ENCODE measurements at places on chromosomes 6 and 20.
A peak's percentile ranks its signal among the peaks of the same experiment; 100 is the strongest.

GRCh38 chr6:106411056-106411455, 50.5 kb downstream of the CRYBG1 start:
- no peak for DNase-seq

- no peak for DNase-seq
These were observed 155.0 kb upstream of the SUPT3H start for GRCh38 chr6:45532721-45533210.

DNA sequence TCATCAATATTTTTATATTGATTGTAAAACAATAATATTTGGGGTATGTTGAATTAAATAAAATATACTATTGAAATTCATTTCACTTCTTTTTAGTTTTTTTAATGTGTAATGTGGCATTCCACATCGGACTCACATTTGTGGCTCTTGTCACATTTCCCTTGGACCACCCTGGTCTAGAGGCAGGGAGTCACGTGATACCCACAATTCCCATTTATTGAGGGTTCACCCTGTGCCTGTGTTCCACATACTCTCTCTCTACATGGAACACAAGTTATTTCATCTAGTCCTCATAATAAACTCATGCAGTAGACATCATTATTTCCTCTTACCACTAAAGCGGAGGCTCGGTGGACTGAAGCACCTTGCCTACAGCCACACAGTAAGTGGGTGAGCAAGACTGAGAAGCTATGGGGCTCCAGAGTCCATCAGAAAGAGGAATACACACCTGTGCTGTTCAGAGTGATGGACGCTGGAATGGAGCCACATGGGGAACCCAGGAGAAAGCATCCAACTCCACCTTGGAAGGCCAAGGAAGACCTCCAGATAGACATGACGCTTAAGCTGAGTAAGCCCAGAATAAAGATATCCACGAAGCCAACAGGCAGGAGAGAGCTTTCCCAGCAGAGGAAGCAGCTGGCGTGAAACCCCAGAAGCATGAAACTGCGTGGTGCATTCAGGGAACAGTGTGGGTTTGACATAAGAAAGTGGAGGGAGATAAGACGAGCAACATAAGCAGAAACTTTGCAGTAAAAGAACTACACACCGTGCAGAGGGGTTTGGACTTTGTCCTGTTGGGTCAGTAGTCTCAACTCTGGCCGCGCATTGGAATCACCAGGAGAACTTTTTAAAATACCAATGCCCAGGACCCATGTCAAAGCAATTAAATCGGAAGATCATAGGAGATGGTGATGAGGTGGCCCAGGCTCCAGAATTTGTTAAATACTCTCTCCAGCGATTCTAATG, 49.5 kb downstream of the UNC5CL start:
- DNase-seq, result no peak

- DNase-seq, result peak; percentile 44
These were observed 253.4 kb downstream of the HACE1 start for GRCh38 chr6:104606361-104606760.

DNA sequence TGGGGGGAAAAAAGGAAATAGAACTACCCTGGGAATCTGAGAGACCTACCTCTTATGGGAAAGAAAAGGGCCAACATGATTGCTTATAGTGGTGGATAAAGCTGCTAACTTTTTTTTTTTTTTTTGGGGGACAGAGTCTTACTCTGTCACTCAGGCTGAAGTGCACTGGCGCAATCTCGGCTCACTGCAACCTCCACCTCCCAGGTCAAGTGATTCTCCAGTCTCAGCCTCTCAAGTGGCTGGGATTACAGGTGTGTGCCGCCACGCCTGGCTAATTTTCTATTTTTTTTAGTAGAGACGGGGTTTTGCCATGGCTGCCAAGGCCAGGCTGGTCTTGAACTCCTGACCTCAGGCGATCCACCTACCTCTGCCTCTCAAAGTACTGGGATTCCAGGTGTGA, 39.5 kb upstream of the TBC1D22B start:
- DNase-seq, result no peak

- no peak for DNase-seq
These were observed 9.0 kb upstream of the PRDM1 start for GRCh38 chr6:106077170-106077569.

DNA sequence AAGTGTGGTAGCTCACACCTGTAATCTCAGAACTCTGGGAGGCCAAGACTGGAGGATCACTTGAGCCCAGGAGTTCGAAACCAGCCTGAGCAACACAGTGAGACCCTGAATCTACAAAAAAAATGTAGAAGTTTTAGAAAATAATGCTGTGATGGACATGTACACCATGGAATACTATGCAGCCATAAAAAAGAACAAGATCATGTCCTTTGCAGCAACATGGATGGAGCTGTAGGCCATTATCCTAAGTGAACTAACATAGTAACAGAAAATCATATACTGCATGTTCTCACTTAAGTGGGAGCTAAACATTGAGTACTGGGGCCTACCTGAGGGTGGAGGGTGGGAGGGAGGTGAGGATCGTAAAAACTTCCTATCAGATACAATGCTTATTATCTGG, 110.8 kb downstream of the PRND start:
- no peak for DNase-seq

DNA sequence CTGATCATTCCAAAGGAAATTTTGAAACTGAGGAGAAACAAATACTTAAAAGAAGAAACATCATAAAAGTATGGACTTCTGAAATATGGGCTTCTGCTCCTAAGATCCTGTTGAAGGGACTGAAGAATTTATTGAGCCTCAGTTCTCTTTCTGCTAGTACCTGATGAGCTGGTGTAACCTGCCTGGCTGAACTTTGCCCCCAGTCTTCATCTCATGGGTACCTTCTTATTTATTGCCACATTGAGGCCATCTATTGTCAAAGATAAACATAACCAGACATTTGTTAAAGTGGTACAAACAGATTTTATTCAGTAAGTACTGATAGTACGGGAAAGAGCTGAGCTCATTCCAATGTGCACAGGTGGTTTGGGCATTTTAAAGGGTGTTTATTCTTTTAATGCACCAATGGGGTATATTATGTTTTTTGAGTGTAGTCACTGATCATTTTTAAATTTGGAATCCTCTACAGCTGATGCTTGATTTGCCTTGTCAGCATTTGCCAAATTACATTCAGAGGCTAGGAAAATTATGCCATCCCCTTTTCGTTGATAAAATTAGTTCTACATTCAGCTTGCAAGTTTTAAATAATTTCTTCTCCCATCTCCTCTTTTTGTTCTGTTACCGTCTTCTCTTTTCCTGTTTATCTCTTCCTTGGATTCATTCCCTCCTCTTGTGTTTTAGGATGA, 118.2 kb downstream of the PRIM2 start:
- DNase-seq, result no peak

DNA sequence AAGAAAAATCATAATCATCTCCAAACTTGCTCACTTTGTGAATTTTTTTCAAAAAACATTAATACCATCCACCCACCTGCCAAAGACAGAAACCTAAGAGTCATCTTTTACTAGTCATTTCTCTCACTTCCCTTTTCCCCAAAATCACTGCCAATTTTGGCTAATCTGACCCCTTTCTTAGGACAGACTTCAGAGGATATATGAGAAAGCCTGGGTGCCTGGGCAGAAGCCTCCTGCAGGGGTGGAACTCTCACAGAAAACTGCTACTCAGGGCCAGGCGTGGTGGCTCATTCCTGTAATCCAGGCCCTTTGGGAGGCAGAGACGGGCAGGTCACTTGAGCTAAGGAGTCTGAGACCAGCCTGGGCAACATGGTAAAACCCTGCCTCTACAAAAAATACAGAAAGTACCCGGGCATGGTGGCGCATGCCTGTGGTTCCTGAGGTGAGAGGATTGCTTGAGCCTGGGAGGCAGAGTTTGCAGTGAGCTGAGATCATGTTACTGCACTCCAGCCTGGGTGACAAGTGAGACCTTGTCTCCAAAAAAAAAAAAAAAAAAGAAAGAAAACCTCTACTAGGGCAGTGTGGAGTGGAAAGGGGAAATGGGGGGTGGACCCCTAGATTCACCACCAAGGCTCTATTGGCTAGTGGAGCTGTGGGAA, 3.8 kb downstream of the DEK start:
- DNase-seq, result no peak

DNA sequence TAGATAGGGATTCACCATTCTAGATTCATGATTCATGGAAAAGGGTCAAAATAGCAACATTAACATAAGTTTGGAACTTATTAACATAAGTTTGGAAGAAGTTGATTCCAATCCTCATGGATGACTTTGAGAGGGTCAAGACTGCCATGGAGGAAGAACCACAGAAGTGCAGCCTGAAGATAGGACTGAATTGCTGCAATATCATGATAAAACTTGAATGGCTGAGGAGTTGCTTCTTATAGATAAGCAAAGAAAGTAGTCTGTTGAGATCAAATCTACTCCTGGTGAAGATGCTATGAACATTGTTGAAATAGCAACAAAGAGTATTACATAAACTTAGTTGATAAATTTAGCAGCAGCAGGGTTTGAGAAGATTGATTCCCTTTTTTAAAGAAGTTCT, 62.2 kb downstream of the GMDS start:
- no peak for DNase-seq

DNA sequence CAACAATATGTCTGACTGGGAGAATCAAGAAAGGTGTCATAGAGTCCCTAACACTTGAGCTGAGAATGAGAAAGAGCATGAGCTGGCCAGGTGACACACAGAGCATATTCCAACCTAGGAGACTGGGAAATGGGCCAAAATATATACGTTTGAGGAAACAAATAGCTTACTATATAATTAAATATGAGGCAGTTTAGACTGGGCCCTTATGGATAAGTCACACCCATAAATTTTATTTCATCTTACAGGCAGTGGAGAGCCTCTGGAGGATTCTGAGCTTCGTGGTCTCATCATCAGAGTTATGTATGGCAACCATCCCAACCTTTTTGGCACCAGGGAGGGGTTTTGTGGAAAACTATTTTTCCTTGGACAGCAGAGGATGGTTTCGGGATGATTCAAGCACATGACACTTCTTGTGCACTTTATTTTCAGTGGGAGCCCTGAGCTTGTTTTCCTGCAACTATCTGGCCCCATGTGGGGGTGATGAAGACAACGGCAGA, 12.9 kb upstream of the NQO2 start:
- DNase-seq, result no peak

DNA sequence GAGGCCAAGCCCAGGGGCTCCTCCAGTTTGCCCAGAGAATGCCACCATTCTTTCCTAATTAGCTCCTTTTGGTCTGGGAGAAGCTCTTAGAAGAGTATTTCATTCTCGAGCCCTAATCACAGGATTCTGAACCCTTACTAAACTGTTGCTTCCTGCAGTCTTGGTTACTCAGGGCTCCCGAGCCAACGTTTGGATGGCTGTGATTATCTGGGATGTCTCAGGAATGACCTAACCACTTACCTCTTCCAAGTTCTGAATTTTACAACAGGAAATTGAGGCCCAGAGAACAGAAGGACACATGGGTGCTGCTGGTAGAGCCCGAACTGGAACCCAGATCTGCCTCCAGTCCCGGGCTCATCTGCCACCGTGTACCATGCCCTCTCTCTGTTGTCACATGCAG, 22.2 kb upstream of the PNPLA1 start:
- DNase-seq, result no peak

GRCh38 chr6:125173341-125174095, 19.9 kb downstream of the TPD52L1 start:
- no peak for DNase-seq

DNA sequence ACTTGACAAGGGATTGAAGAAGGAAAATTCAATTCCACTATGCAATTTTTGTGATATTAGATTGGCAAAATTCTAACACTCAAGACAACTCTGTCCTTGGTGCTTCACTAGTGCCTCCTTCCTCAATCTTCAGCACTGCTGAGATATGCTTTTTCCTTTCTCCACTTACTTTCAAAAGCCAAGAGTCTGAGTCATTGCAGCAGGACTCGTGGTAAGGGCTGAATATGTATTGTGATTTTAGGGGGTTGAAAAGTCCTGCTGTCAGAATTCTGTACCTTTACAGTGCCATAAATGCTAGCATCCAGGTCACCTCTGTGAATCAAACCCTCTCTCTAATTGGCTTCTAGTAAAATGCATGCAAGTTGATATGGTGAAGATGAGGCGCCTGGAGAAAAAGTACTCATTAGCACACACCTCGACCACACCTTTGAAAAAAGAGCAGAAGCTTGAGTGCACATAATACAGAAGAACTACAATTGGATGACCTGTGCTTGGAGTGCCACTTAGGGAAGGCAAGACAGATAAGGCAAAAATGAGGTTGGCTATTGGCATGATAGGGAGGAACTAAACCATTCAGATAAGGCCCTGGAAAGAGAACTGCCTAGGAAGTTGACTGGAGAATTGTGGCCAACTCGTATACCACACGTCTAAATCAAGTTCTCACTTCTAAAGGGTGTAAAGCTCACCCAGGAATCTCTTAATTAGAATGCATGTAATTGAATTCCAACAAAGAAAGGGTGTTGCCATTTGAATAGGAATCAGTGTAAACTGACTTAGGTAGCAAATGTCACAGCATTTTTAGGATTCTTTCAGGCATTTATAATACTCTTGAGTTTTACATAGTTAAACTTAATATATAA, 43.6 kb upstream of the FAM83B start:
- no peak for DNase-seq

- no peak for DNase-seq
These were observed 28.3 kb downstream of the METTL24 start for GRCh38 chr6:110329714-110330436.

DNA sequence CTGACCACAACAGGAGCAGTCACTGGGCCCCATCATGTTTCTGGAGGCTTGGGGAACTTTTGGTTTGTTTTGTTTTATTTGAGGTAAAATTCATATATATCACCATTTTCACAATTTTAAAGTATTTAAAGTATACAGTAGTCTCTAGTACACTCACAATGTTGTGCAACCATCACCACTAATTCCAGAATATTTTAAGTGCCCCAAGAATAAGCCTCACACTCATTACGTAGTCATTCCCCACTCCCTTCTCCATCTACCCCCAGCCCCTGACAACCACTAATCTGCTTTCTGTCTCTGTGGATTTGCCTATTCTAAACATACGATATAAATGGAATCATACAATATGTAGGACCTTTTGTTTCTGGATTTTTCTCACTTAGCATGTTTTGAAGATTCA, 29.0 kb downstream of the RTN4IP1 start:
- no peak for DNase-seq

- no peak for DNase-seq
These were observed 9.5 kb upstream of the CDKN1A start for GRCh38 chr6:36669002-36669401.

DNA sequence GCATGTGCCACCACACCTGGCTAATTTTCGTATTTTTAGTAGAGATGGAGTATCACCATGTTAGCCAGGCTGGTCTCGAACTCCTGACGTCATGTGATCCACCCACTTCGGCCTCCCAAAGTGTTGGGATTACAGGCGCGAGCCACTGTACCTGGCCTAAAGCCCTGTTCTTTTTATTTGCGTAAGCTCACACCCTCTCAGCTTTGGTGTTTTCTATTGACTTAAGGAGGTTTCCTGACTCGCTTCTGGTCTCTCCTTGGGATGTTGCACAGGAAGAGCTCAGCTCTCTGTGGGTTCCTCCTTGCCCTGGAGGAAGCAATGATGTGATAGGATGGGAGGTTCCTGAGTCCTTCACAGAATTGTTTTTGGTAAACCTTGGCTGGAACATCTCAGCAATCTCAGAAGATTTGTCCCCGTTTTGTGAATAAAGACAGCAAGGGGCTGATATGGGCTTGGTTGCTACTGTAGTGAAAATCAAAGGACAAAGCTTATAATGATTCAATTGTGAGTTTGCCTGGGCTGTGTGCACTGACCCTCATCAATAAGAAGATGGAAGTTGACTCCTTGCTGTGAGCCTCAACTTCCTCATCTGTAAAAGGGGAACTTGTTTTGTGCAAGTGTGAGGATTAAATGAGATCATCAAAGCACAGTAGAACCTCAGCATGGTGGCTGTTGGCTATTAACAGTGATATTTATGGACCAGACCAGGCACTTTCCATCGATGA, 27.0 kb downstream of the TOX2 start:
- no peak for DNase-seq

All from D341Med (cell line).